ENCODE measurements at places on chromosomes 6 and 20. TPM values are rescaled to one million over a fixed set of nuclear protein-coding genes. Genes with fewer than 3 reads are reported as not detected.

PCNA gene
- total RNA-seq = 151 TPM

KIAA0408 gene
- total RNA-seq = under 0.01 TPM

APCDD1L gene
- 0.13 TPM for total RNA-seq

BEND3 gene
- total RNA-seq = 3.0 TPM

PRSS16 gene
- not detected for total RNA-seq

KIF25 gene
- total RNA-seq = 0.49 TPM

BIRC7 gene
- total RNA-seq = not detected

C6orf132 gene
- 0.06 TPM for total RNA-seq

VSX1 gene
- total RNA-seq = not detected

MYH7B gene
- 0.16 TPM for total RNA-seq

LEMD2 gene
- total RNA-seq = 57.0 TPM

AVP gene
- not detected for total RNA-seq

CLPSL1 gene
- total RNA-seq = not detected

Data from bladder microvascular endothelial cell (primary cell).